Activated naive CD8-positive, alpha-beta T cell treated with anti-CD3 and anti-CD28 coated beads for 36 hours (primary cell): ENCODE measurements at places on chromosomes 3 and 15.

DNA sequence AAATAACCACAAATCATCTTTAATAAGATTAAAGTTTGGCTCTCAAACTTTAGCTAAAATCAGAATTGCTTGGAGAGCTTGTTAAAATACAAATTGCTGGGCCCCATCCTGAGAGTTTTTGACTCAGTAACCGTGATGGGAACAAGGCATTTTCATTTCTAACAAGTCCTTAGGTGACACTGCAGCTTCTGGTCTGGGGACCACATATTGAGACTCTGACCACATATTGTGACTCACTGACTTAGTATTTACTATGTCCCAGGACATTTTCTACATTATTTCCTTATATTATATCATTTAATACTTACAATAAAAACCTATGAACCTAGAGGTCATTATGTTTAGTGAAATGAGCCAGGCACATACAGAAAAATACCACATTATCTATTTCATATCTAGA lies 164.5 kb downstream of the ZMAT3 start:
- no peak for DNase-seq

DNA sequence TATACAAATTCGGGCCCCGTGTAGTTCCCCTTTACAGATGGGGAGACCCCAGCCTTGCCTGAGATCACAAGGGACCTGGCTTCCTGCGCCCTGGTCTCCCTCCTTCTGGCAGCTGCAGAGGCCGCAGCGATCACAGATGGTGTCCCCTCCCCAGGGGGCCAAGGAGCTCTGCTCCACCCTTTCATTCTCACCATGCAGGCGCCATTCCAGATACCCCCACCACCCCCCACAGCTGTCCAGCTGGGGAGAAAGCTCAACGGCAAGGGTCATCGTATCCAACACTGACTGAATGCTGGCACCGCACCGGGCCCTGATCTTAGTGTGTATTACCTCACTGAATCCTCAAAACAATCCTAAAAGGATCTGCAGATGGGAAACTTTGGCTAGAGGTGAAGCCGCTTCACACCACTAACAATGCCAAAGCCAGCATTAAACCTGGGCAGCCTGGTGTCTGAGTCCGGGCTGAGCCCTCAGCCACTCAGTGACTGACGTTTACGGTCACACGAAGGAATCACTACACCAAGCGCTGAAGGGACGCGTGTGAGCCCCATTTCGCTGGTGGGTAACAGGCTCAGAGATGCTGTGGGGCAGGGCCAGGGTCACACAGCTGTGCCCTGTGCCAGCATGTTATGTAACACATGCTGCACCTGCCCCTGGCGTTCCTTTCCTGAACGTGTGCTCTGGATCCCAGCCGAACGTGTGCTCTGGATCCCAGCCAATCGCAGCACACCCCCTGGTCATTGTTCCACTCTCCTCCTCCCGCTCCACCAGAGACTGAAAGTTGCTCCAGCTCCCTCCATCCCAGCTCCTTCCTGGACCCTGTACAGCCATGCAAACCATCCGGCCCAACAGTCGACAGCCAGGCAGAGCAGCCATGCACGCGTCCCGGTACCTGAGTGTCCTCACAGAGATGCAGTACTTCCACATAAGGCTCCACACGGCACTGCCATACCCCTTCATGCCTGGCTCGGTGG lies 51.8 kb downstream of the IQSEC1 start:
- DNase-seq: no peak

DNA sequence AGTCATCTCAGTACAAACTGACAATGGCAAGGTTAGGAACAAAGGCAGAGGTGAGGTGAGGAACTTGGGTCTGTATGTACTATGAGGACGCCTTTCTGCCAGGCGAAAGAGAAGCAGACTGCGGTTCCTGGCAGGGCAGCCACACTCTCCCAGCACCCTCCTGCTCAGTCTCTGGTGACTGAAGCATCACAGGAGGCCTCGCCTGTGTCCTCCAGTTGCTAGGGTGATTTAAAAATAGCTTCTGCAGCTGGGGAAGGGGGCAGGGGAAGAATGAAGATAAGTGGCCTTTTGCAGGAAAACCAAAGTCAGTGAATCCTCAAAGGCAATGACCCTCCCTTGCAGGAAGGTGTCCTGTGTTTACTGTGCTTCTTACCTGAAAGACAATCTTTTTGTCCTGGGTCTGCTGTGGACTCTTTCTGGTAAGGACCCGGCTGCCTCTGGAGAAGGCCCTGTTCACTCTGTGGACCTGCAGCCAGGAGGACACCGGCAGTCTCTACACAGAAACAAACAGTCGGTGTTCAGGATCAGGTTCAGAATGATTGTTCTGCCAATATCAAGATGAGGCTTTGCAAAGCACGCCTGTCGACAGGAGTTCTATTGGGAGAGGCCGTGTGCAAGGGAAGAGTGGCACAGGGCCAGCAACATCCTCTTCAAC lies 65.7 kb upstream of the DGKG start:
- no peak for DNase-seq

- no peak for DNase-seq
Observed at GRCh38 chr3:151558661-151559060, 97.8 kb upstream of the IGSF10 start.

GRCh38 chr15:70127770-70128413 lies 30.2 kb upstream of the TLE3 start:
- no peak for DNase-seq

DNA sequence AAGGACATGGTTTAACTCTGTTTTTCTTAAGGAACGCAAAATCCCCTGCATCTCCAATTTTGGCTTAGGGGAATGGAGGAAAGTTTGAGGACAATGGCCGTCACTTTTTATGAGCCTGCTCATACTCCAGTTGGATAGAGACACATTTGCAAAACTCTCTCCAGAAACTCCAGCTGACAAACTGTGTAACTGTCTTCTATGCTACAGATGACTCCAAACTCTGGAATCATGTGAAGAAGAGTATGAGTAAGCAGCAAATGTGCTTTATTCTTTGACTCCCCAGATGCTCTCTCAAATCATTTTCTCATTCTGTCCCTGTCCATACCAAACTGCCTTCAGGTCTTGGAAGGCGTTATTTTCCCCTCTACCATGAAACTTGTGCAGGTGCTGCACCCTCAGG lies 226.5 kb upstream of the GPR149 start:
- DNase-seq: no peak

DNA sequence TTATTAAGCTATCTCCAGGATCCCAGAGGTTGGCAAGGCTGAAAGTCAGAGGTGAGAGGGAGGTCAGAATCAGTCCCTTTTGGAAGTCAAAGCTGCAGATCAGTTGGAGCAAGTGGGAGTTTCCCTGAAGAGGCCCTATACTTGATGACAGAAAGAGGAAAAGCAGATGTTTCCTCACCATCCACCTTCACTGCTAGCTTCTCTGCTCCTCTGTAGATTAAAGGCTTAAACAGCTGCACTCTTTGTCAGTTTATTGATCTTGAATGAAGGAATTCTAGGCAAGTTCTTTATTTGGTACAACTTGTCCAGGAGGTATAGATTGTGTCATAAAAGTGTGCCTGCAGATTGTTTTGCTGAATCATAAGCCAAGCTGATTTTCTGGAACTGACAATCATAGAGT lies 408.2 kb upstream of the TGFBR2 start:
- DNase-seq: no peak

GRCh38 chr3:185519021-185519420 lies 20.2 kb upstream of the TMEM41A start:
- no peak for DNase-seq

- no peak for DNase-seq
Observed at GRCh38 chr15:84582583-84583157, 18.1 kb upstream of the ZSCAN2 start.

GRCh38 chr3:52983828-52984227 lies 62.0 kb downstream of the SFMBT1 start:
- DNase-seq: no peak

DNA sequence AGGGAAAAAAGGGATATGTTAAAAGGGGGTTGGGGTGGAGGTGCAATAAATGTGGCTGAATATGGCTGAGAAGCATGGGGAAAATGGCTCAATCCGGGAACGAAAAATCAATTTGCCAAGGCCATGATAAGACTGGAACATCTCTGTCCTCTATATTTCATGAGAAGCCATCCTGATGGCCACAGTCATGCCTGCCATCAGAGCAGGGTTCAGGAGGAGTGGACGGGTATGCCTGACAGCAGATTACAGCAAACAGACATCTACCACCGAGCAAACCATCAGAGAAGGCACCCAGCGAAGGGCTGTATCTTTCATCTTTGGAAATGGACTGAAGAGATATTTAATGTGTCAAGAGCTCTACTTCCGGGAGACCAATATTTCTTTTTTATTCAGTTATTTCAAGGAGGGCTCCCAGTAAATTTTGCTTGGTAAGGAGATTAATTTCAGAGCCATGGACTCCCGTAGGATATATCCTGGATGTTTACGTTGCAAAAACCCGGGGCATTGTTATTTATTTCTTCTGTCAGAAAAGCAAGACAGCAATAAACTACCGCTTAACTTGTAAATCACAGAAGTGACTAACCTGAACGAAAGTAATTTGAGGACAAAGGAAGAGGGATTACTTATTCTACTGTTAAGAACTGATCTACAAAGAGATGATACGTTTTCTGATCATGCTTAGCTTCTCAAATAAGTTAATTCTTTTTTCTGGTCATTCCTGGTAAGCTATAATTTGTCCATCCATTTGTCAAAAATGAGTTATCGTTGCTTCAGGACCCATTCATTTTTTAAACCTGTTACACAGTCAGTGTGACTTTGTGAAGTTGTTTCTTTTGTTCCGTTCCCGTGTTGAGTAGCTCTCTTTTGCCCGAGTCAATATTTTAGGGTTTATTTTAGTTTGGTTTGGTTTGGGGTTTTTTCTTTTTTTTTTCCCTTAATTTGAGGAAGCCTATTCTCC lies 80.6 kb upstream of the CHD2 start:
- no peak for DNase-seq

GRCh38 chr15:68203956-68204355 lies 1.2 kb downstream of the CALML4 start:
- no peak for DNase-seq

GRCh38 chr3:46565607-46566039 lies 479 bp downstream of the LRRC2 start:
- no peak for DNase-seq

DNA sequence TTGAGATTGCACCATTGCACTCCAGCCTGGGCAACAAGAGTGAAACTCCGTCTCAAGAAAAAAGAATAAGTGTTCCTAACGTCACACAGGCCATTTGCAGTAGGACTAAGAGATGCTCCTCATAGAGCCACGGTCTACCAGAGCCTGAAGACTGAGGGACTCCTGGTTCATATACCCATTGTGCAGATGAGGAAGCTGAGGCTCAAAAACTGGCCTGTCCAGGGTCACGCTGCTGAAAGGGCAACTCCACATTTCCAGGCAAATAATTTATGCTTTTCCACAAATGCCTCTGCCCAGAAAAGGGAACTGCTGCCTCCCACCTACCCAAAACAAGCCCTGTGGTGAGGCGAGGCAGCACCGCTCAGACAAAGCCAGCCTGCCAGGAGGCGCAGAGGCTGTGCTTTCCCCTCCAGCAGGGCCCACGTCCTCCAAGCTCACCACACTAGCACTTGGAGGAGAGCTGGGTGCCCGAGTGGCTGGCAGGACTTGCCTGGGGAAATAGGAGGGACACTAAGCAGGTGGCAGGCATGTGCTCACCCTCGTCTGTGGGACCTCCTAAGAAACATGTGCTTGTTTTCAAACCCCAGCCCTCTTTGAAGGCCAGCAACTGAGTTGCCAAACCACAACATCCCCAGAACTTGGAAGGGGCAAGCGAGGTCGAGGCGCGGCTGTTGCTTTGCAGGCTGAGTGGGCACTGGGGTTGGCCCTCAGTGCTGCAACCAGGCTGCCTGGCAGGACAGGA lies 195.6 kb downstream of the XXYLT1 start:
- no peak for DNase-seq

DNA sequence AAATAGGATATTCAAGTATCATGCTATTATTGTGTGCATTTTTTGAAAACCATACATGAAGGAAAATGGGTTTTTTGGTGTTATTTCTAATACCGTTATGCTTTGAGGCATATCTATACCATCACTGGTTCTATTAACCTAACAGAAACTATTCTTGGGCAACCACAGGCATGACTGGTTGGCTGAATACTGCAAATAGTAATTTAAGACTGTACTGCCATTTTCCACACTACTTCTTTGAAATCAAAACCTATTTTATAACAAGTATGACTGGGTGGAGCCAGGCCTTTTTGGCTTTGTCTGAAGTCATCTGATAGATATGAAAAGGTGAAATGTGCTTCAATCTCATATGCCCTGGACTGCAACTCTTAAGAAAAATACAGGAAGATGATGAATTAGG lies 115.1 kb downstream of the ULK4 start:
- DNase-seq: no peak

- DNase-seq: no peak
Observed at GRCh38 chr3:76063811-76064210, 278.5 kb upstream of the ZNF717 start.

- no peak for DNase-seq
Observed at GRCh38 chr3:56784448-56785001, 17.2 kb downstream of the ARHGEF3 start.

DNA sequence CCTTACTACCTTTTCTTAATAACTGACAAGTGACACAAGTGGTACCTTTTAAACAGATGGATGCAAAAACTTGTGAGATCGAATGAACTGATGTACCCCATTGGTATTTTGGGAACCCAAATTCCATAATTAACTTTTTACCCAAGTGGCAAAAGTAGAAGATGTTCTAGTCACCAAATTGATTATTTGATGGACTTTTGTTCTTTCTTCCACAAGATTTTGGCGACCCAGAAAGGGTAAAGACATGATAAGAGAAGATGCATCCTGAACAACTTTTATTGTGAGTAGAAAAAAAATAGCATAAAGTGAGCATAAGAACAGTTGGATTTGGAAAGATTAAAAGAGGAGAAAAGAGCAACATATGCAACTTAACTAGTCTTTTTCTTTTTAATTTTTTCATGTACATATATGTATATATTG lies 159.5 kb downstream of the TIGIT start:
- DNase-seq: no peak

DNA sequence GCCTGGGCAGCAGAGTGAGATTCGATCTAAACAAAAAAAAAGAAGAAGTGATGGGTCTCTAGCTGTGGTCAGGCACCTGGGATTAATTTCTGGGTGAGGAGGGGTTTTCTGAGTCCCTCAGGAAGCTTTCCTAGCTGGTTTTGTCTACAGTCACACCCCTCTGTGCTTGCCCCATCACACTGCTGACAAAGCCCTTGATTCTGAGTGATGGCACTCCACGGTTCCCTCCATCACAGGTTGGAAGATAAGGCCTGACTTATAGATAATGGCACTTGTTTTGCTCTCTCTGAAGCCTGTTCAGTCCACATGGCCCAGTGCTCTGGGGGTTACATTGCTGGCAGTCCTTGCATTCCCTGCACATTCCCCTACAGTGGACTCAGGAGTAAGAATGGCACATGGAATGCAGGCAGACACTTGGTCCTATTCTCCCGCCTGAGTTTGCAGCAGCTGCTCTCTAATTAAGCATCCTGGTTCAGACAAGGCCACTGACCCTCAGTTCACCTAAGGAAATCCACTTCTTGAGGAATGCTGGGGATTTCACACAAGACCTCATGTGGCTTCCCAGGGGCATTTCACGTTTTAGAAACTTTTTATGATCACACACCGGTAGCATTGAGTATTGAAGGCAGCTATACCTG lies 81.0 kb upstream of the NMNAT3 start:
- DNase-seq: no peak

GRCh38 chr3:128698211-128699047 lies 27.6 kb upstream of the RAB7A start:
- DNase-seq: peak; percentile 18

- no peak for DNase-seq
Observed at GRCh38 chr3:106643684-106644161, 733.5 kb upstream of the CCDC54 start.

- no peak for DNase-seq
Observed at GRCh38 chr3:66299891-66300290, 79.1 kb downstream of the SLC25A26 start.
